Right kidney (tissue), 9 donors: ENCODE measurements at places on chromosomes 2 and 18.

DNA sequence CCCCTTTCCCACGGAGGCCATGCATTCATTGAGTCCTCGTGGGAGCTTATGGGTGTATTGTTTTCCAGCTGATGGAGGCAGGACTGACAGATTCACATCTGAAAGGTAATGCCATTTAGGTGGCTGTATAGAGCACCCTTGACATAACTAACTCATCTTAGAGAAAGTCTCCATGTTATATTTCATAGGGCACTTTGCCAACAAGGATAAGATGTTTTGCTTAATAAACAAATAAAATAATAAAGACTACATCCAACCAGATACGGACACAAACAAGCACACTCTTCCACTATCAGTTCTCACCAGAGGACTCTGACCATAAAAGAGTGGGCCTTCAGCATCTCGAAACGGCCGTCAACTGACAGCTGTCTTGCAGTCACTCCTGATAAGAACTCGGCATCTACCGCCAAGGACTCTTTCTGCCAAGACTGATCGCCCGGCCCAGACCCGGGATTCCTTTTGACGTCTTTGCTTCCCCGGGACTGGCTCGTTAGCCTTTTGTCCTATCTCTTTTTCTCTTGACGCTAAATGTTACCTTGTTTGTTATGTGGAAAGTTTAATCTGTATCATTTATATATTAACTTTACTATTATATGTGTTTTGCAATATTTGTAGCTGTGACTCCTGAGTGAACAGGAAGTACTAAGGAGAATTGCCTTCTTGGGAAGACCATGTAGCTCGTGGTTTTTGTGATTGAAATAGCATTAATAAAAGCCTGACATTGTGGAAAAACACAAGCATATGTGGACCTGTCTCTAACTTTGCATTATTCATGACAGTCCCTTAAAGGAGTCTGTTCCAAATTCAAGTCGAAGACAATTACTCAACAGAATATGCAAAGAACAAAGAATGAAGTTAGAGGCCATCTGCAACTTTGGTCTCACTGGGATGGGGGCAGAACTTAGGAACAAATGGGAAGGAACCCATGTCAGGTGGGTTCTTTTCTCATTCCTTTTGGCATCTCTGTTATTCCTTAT is 195.1 kb downstream of the LPIN1 start:
- no peak for DNase-seq

- DNase-seq = no peak
Measured at GRCh38 chr18:79862562-79862961, 64.8 kb downstream of the KCNG2 start.

DNA sequence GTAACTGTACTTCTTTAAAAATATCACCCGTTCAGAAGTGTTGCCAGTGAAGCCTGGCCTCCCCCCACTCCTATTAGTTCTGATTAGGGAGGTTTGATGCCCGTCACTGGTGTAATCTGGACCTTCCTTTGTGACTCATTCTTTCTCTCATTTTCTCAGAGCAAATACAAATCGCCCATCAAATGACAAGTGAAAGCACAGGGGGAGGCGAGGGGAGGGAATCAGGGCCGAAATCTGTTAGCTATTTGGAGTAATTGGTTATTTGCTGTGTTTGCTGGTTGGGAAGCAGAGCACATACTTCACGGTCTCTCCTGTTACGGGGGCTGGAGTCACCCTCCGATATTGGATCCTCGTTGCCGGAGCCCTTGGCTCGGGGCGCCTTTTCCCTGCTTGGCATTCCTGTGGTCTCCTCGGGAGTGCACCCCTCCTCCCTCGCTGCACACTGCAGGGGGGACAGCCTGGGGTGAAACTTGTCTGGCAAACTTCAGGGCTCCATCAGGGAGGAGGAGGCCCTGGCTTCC is 178.1 kb downstream of the DYSF start:
- no peak for DNase-seq

- DNase-seq = no peak
Measured at GRCh38 chr2:221527776-221528309, 44.3 kb downstream of the EPHA4 start.

DNA sequence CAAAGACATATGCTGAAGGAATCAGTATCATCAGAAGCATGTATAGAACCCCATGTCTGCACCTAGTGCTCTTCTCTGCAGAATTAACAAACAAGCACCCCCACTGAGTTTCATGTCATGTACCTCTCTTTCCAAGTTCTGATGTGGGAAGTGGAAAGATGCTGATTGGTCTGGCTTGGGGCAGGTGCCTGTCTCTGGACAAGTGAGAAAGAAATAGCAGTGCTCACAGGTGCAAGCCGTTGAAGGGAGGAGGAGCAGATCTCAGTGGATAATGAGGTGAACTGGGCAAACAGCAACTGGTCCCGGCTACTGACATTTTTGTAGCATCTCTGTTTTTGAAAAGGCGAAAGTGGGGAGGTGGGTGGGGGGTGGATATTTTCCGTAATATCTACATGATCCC is 17.5 kb upstream of the ACVR1 start:
- DNase-seq = no peak

GRCh38 chr2:111897924-111898702 is at the start of gene MERTK:
Gene MERTK (plus strand): TSS chr2:111898607. CDS start chr2:111898736, 129 bp downstream.
- DNase-seq = peak; percentile 99

DNA sequence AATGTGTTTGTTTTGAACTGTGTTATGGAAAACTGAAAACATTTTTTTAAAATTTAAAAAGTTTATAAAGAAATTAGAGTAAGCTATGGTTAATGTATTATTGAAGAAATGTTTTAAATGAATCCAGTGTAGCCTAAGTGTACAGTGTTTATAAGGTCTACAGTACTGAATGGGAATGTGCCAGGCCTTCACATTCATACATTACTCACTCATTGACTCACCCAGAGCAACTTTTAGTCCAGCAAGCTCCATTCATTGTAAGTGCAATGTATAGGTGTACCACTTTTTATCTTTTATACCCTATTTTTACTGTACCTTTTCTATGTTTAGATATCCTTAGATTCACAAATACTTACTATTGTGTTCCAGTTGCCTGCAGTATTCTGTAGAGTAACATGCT is 215.1 kb upstream of the THUMPD2 start:
- DNase-seq = no peak

DNA sequence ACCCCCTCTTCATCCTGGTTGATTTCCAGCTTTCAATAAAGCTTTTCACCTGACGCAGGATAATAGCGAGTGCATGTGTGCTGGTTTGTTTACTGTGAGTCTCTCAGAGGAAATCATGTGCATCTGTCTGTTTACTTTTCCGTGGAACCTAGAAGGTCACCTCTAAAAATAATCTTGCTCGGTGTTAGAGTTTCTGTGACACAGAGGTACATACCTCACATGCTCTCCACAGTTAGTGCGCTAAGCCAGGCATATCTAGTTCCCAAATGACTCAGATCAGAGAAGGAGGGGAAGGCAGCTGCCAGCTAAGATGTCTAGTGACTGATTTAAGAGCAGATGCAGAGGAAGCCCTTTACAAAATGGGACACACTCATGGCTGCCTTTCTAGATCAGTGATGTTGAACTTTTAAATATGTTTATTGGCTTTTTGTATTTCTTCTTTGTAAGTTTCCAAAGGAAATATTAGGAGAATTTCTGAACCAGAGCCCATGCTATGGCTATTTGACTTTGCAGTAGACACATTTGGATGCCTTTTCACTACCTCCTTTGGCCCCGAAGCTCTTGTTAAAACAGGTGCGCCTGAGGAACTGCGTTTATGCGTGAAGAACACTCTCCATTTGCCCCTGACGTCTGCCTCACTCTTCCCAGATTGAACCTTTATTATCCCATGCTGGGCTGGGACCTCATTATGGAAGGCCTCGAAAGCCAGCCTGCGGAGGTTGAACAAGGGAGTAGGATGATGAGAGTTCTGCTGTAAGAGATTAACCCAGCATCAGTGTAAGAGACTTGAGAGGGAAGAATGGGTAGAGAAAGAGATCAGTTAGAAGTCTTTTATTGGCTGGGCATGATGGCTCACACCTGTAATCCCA is 145.6 kb downstream of the FAM161A start:
- DNase-seq = peak; percentile 34

DNA sequence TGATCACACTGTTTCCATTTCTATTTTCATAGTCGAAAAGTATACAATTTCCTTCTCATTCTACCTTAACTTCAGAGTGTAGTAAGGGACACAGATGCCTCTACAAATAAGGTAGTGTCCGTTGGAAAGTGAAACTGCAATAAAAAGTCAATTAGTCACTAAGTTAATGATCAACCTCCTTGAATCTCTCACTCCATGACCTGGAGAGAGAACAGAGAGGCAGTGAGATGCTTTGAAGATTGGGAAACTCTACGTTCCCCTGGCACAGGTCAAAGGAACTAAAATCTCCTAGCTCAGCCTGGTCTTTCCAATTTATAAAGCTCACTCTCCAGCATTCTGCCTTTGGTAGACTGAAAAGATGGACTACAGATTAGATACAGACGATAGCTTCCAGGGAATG is 153.8 kb upstream of the ACAA2 start:
- no peak for DNase-seq

- DNase-seq = no peak
Measured at GRCh38 chr2:207066791-207067460, 98.8 kb downstream of the KLF7 start.

DNA sequence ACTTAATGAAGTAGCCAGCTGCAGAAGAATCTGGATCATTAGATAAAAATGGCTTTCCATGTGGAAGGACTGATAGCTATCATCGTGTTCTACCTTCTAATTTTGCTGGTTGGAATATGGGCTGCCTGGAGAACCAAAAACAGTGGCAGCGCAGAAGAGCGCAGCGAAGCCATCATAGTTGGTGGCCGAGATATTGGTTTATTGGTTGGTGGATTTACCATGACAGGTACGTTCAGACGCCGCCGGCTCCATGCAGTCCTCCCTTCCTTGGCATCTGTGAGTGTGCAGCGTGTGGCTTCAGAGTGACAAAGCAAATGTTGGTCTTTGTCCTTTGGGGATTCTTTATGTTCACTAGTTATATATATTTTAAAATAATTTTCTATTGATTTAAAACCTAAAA is 1.8 kb downstream of the SLC5A7 start:
- no peak for DNase-seq

- DNase-seq = no peak
Measured at GRCh38 chr2:212076456-212076855, 462.1 kb downstream of the ERBB4 start.

DNA sequence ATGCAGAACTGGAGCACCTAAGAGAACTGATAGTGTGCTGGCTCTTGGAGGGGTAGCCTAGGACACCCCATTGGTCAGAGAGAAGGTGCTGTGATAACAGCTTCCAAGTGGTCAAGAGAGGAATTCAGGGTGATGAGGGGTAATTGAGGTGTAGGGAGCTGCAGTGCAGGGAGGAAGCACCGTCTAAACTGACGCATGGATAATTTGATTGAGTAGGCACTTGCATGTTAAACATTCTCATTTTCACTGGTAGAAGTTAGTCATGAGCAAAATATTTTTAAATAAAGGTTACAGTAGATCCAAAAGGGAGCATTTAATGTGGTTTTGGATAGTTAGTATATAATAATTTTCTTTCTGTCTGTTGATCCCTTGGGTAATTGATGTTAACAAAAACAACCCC is 155.1 kb upstream of the TCF4 start:
- no peak for DNase-seq

DNA sequence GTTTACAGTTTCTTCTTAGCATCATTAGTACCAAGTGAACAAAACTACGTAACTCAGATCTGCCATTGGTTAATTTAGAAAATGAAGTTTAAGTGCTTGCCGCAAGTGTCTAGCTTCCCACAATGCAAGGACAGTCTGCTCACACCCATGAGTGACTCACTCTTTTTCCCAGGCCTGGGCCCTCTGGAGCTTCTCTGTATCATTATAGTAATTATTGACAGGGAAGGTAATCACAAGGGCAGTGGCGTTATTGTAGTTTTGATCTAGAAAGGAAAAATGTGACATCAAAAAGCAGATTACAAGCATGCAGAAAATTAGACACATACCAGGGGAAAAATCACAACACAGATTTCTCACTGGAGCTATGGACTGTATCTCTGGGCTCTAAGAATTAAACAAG is 38.5 kb downstream of the NPC1 start:
- DNase-seq = no peak
